ENCODE measurements at places on chromosomes 5 and 9.
A peak's percentile ranks its signal among the peaks of the same experiment; 100 is the strongest.

DNA sequence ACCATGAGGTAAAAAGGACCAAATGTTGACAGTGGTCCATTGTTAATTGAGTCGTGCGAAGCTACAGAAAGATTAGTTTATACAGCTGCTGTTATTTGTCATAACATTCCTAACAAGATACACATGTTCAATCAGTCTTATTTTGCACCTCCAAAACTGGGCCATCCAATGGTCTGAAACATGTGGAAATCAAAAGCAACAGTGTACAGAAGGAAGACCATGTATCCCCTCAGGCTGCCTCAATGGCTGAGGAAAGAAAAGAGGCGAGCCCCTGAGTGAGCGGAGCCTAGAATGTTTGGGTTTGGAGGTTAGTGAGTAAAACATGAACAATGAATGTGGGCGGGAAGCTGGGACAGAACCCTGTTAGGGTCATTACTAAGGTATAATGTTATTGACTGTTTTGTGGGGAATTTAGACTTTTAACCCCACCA lies 35.6 kb downstream of the NFIB start:
- DNase-seq, result no peak

DNA sequence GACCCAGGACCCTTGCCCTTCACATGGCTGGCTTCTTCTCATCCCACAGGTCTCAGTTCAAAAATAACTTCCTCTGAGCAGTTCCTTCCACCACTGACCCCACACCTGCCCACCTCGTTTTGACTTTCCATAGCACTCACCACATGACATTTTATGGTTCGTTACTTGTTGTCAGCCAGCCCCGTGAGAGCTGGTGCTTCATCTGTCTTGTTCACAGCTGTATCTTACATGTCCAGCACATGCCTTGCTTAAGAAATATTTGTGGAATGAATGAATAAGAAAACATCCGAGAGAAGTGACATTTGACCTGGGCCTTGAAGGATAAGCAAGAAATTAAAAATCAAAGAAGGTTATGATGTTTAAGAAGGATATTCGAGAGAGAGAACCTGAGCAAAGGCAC lies 193.9 kb downstream of the RFK start:
- DNase-seq, result no peak

DNA sequence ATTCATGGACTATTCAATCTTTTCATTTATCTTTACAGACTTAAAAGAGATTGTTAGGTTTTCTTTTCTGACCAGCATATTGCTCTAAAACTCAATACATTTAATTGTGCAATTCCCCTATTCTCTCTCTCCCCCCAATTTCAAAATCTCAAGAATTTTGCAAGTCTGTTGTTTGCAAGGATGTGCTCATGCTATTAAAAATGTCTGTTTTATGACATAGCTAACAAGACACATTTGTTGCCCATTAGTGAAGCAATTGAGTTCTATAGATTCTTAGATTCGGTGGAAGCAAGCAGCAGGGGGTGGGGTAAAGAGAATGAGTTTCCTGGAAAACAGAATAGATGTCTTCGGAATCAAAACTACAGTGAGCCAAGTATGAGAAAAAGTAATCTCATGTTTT lies 8.5 kb upstream of the CSNK1A1 start:
- no peak for DNase-seq

GRCh38 chr9:5608298-5609225 lies 20.3 kb upstream of the RIC1 start:
- DNase-seq, result peak; percentile 16

GRCh38 chr5:154249826-154250225 lies 59.3 kb downstream of the GALNT10 start:
- DNase-seq, result no peak

GRCh38 chr9:134734270-134734669 lies 92.7 kb downstream of the COL5A1 start:
- no peak for DNase-seq

- no peak for DNase-seq
Measured at GRCh38 chr5:149170299-149170698, 29.0 kb downstream of the ABLIM3 start.

DNA sequence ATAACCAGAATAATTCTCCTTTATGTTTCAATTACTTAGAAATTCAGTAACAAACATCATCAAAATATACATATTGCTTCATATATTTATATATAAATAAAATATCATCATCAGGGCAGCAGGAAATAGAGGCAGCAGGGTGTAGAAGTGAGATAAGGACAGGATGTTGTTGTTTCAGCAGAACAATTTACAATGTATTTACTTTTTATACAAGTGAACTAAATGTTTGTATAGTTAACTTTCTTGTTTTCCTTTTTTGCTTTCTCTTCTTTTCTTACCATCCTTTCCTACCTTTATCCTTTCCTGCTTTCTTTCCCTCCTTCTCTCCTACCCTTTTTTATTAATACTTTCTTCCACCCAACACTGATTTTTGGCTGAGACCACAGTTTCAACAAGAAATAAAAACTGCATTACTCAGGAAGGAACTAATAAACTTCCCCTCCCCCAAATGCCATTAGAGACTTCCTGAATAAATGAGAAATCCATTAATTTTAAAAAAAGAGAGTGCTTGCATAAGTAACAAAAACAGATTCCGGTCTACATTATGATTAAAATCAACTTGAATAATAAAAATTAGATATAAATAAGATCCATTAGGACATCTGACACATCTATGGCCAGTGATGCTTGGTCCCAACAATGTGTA lies 159.8 kb upstream of the ACOT12 start:
- DNase-seq, result no peak

- no peak for DNase-seq
Measured at GRCh38 chr9:124906966-124907365, 33.9 kb downstream of the GOLGA1 start.

GRCh38 chr9:129237164-129237611 lies 59.1 kb upstream of the IER5L start:
- no peak for DNase-seq

DNA sequence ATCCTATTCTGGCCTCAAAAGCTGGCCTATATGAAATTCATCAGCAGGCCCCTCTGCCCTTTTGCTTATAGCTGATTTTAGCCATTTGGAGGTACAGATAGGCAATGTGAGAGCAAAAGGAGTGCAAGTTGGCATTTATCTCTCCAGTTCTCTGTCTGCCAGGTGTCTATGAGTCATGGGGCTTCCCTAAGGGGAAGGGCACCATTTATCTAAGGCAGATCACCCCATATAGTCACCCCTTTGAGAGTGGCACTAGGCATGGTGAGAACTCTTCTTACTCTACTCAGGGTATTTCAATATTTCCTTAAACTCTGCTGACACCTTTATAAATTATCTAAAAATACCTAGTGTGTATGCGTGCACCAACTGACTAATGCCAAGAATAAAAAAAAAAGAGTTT lies 314.7 kb upstream of the CDH6 start:
- DNase-seq, result no peak

DNA sequence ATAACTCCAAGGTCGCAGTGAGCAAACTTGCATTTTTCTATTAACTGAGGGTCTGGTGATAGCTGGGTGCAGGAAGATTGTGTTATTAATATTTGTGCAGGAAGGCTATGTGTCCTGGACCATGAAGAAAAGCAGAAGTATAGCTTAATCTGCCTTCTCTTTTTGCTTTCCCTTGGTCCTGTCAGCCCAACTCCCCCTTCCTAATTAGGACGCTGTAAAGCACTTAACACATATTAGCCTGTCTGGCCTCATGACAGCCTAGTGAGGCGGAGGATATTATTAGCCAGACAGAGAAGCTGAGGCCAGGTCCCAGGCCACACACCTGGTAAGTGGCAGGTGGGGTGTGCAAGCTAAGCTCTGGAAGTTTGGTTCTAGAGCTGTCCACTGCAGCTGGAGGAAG lies 29.5 kb downstream of the SLC46A2 start:
- no peak for DNase-seq

GRCh38 chr9:131670247-131671132 lies 69.4 kb downstream of the RAPGEF1 start:
- no peak for DNase-seq

DNA sequence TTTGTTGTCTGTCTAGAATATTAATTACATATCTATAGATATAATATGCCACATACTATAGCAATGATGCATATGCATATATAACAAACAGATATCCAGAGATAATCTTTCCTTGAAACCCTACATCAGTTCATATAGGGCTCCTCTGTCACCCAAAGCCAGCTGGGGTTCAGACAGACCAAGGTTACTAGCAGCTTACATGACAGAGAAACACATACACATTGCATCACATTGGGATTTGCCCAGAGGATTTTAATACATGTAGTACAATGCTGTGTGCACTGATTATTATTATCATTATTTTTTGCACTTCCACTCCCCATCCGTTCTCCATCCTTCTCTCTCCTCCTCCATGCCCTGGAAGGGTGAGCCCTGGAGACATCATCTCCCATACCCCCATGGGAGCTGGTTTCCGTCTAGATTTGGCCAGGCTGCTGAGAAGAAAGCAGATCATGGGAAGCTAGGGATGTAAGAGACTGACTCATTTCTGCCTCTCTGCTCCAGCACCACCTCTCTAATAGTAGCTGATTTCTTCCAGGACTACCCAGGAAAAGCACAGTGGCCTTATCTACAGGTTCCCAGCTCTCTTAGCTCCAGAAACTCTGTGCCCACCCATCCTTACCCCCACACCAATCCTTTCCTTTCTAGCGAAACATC lies 23.3 kb downstream of the FST start:
- no peak for DNase-seq

- no peak for DNase-seq
Measured at GRCh38 chr5:74945561-74946165, 79.5 kb upstream of the FAM169A start.

DNA sequence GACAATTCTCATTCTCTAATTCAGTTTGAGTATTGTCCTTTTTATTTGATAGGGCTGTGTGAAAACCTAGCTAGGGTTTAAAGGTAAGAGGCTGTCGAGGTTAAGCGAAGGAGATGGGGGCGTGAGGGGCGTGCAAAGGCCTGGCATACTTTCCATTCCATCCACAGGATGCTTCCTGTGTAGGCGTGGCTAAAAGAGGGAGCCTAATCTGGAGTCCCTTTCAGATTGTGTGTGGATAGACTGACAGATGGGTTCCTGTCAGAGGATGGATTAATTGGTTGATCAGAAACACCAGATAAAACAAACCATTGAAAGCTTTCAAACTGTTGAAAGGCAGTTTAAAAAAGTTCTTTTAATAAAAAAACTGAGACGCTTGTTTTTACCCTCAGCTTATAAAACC lies 1.1 kb upstream of the ELL2 start:
- DNase-seq, result no peak

GRCh38 chr5:91486638-91487037 lies 103.5 kb upstream of the ARRDC3 start:
- no peak for DNase-seq

DNA sequence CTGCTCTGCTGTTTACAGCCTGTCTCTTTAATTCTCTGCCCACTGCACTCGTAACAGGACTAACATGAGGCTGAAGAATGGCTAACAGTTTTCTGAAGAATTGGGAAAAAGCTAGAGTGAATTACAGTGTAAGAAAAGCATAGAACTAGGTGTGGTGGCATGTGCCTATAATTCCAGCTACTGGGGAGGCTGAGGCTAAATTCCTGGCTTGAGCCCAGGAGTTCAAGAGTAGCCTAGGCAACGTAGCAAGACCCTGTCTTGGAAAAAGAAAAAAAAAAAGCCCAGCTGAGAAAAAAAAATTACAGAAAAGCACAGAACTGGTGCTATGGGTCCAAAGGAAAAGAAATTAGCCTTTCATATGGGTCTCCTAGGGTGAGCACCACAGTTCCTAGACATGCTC lies 13.9 kb upstream of the UHRF2 start:
- DNase-seq, result no peak

GRCh38 chr9:134534661-134535080 lies 106.9 kb upstream of the COL5A1 start:
- no peak for DNase-seq

DNA sequence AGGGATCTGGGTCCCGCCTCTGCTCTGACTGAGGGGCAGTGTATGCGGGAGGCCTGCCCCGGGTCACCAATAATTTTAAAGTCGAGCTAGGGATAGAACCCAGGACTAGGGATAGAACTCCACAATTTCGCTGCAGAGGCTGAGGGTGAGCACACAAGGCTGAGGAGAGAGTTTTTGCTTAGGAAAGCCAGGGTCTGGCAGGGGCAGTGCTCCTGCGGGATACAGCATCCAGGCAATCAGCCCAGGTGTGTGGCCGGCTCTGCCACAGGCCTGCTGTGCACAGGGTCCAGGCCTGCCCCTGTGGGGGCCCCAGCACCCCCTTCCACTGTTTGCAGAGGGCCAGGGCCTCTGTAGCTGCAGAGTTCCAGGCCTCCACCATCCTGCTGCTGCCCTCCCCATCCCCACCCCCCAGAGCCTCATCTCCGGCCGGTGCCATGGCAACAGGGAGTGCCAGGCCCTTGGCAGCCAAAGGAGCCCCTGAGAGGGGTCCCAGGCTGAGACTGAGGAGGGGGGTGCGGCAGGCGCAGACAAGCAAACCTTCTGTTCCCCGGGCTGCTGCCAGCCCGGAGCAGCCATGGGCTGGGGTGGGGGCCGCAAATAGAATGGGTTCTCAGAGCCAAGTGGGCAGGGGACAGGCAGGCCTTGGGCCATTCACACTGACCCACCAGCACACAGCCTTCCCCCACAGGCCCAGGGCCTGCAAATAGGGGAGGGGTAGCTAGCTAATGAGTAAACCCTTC lies 8.6 kb downstream of the PDGFRB start:
- DNase-seq, result no peak

- DNase-seq, result no peak
Measured at GRCh38 chr9:13758936-13759335, 479.4 kb upstream of the MPDZ start.

DNA sequence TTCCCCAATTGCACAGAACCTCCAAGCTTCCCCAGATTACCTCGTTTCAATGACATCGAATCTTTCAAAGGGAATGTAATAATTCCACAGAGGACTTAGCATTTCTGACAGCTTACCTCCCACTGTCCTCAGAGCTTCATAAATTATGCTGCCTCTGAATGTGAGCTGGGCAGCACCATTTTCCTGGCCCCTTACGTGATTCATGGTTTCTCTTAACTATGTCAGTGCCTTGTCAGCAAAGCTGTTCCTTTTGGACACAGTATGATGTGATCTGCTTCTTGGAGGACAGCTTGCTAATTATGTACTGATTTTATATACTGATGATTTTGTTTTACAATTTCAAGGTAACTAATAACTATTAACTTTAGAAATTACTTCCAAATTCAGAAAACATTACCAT lies 27.7 kb upstream of the SSBP2 start:
- DNase-seq, result no peak

- DNase-seq, result no peak
Measured at GRCh38 chr5:131266370-131267060, 2.7 kb downstream of the CDC42SE2 start.

- DNase-seq, result no peak
Measured at GRCh38 chr5:148343603-148344487, 8.5 kb downstream of the SPINK9 start.

DNA sequence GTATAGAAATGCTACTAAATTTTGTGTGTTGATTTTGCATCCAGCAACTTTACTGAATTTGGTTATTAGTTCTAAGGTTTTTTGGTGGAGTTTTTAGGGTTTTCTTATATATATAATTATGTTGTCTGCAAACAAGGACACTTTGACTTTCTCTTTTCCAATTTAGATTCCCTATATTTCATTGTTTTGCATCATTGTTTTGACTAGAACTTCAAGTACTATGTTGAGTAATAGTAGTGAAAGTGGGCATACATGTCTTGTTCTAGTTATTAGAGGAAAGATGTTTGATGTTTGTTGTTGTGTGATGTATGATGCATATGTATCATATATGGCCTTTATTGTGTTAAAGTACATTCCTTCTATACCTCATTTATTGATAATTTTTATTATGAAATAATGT lies 362.3 kb upstream of the PRR16 start:
- no peak for DNase-seq

Data from Caki2 (cell line).